Fibroblast of skin of right quadriceps (primary cell): ENCODE measurements at places on chromosomes 2 and 18.

DNA sequence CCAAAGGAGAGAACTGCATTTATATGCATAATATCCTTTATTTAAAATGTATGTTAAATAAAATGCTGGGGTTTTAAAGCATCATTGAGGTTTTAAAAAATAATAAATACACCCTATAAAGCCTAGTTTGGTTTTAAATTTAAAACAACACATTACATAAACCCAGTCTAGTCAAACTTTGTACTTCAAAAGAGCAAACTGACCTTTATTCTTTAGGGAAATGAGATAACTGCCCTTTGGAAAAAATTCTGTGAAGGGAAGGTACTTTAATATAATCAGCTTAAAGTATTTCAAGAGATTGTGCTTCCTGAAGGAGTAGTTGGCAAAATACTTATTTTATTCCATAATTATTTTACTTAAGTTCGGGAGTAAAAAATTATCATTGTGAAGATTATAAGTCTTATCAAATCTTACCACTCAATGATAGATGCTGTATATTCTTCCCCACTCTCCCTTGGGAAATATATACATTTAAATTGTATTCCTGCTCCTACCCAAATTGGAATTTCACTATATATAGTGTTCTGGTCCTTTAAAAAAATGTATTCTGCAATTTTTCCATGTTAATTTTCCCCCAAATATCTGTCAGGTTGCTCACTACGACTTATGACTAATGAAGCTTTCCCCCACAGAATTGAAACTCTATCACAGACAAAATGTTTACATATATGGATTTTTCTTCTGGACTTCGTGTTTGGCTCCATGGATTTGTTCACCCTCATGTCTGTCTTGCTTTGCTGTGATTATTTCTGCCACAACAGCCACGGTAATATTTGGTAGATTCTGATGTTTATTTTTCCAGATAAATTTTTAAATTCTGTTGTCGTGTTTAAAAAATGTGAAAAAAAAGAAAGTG, 42.1 kb downstream of the ZC3H6 start:
- peak; percentile 52 for DNase-seq

DNA sequence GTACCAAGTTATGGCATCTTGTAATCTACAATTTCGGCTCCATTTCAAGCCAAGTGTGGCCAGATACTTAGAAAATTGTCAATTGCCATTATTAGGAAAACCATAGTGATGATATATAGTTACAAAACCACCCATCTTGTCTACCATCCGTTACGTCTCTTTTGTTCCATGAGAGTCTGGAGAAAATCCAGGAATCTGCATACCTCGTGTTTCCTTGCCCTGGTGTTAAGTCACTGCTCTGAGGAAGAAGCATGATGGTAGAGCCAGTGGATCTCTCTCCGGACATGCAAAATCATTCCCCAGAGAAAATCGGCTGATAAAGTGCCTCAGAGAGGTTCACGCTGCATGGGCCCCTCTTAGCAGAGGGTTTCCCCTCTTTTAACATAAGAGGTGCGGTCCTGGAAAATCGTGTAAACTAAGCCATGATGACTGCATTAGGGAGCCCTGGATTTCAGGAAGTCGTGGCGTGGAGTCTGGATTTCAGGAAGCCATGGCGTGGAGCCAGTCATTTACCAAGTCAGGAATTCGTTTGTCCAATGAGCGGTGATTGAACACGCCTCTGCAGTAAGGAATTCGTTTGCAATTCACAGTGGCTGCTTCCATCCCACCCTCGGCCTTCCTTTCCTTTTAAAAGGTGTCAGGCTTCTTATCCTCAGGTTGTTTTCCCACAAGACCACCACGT, 158.5 kb upstream of the TPO start:
- DNase-seq: no peak

- DNase-seq: no peak
Observed at GRCh38 chr18:48913201-48913600, 37.6 kb downstream of the SMAD7 start.

GRCh38 chr2:223578846-223579245, 23.3 kb downstream of the SCG2 start:
- DNase-seq: no peak

DNA sequence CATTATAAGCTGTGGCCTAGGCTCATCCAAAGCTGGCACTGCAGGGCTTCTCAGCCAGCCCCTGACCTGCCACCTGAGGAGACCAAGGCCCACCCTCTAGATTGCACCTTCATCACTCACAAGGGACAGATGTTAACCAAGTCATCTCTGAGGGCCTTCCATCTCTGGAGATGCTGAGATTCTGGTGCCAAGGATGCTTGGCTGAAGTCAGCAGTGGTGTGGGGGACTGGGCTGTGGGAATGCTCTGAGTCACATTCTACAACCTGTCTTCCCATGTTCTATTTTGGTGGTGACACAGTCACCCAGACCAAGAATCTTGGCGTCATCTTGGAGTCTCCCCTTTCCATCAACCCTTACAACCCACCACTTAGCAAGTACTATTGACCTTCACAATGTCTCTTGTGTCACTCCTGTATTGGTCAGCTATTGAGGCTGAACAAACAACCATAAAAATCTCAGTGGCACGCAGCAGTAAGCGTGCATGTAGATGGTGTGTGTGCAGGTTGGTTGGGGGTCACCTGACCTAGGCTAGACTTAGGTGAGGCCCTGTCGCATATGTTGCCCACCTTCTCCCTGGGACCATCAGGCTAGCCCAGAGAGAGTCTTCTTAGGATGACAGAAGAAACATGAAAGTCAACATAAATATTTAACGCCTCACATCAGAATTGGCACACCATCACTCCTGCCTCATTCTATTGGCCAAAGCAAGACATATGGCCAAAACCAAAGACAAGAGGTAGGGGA, 135.0 kb downstream of the SMAD7 start:
- no peak for DNase-seq

DNA sequence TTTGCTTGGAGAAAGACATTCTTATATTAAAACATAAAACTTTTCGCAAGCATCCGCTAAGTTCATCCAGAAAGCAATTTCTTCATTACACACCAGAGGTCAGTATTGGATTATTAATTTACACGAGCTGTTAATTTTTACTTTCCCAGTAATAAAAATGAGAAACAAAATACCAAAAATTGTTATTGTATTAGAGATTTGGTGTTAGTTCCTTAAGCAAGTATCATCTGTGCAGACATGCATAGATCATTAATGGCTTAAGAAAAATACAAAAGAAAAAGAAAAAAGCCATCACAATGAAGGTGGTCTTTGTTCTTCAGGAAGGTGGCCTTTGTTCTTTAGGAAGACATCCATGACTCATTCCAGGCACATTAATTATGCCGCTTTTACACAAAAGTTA, 53.6 kb upstream of the HNMT start:
- DNase-seq: peak; percentile 17

DNA sequence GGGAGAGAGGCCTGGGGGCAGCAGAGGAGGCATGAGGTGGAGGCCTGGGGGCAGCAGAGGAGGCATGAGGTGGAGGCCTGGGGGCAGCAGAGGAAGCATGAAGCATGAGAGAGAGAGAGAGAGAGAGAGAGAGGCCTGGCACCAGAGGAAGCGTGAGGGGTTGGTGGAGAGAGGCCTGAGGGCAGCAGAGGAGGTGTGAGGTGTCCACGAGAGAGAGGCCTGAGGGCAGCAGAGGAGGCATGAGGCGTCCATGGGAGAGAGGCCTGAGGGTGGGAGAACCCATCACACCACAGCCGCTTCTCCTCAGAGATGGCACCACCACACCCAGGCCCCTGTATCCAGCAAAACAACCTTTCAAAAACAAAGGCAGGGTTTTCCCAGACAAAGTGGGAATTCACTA, 55.7 kb upstream of the KCNG2 start:
- DNase-seq: no peak

DNA sequence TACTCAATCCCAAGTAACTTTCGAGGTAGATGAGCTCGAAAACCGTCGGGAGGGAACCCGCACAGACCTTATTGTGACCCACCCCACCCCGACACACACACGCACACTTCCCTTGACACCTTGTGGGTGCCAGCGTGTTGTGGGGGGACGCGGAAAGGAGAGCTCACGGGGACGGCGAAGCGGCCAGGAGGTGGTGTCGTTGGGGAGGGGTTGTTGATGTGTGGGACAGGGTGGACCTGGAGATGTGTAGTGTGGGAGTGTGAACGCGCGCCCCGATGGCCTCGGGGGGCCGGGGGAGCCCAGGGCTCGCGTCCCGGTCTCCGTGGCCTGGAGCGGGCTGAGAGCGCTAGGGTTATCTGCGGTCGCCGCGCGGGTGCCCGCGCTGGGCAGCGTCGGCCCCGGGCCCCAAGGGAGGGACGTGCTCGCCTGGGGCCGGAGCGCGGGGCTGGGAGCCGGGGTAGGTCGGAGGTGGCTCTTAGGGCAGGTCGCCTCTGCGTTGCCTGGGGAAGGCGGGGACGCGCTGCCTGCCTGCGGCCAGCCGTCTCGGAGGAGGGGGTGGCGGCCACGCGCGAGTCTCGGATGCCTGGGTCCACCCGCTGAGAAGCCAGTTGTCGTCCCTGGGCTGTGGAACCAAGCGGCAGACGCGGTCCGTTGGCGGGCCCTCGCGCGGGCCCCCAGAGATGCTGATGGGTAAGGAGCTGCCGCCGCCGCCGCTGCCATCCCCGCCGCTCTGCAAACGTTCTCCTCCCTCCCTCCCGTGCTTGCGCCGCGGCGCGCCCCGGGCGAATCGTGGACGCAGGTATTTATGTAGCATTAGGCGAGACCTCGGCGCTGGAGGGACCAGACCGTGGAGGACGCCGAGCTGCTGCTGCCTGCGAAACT, 1.6 kb downstream of the KLHL29 start:
- DNase-seq: no peak

- DNase-seq: peak; percentile 47
Observed at GRCh38 chr2:197931661-197932312, 127.4 kb downstream of the PLCL1 start.

DNA sequence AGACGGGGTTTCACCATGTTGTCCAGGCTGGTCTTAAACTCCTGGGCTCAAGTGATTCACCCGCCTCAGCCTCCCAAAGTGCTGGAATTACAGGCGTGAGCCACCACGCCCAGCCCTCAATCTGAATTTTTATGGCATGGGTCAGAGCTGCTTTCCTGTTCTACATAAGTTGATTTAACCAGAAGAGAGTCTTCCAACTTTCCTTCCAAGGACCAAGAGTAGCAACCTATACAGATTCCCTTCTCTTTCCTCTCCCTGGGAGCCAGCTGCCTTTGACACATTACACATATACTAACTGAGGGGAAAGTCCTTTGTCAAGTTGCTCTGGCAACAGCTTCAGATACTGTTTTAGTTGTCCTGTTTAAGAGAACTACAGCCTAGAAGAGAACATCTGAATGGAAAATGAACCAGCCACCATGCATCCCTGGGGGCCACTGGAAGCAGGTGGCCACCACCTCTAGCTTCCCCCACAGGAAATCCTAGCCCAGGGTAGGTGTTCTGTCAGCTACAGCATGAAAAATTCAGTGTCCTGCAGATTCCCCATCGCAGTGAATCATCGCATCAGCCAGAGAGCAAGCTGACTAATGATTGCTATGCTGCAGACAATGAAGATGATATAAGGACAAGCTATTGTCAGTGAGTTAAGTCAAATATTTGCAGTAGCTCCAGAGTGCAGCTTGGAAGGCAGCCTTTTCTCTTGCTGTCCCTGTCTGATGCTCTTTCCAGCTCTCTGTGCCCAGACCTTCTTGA, 62.9 kb downstream of the POMC start:
- DNase-seq: peak; percentile 78

DNA sequence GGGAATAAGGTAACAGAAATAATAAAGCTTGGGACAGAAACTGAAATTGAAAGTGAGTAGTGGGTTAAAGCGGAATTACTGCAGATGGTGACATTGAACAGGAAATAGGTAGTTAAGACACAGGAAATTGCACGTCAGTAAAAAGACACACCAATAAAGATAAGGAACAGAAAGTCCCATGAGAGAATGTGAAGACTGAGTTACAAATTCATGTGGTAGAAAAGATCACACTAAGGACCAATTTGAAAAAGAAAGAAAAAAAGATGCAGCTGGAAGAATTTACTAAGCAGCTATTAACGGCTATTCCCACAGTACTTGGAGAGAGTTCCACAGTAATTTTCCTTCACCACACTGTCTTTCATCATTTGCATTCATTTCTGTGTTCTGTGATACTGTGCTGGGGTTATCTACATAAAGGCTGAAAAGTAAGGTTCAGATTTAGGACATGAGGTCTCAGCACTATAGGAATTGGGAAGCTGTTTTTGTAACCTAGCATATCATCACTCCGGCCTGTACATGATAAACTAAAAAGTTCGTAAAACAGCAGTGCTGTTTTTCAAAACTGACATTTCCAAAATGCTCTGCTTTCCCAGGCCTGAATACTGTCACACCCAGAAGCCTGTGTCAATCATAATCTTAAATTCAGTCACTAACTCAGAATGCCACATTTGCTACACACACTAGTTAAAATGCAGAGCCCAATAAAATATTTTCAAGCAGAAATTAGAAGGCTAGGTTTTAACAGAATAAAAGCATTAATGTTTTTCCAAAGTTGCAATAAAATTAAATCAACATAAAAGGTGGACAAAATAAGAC, 42.9 kb downstream of the SRBD1 start:
- peak; percentile 29 for DNase-seq

GRCh38 chr18:58337686-58338085, 291.2 kb downstream of the ALPK2 start:
- peak; percentile 76 for DNase-seq

- DNase-seq: no peak
Observed at GRCh38 chr2:10137053-10137843, 14.7 kb downstream of the RRM2 start.

DNA sequence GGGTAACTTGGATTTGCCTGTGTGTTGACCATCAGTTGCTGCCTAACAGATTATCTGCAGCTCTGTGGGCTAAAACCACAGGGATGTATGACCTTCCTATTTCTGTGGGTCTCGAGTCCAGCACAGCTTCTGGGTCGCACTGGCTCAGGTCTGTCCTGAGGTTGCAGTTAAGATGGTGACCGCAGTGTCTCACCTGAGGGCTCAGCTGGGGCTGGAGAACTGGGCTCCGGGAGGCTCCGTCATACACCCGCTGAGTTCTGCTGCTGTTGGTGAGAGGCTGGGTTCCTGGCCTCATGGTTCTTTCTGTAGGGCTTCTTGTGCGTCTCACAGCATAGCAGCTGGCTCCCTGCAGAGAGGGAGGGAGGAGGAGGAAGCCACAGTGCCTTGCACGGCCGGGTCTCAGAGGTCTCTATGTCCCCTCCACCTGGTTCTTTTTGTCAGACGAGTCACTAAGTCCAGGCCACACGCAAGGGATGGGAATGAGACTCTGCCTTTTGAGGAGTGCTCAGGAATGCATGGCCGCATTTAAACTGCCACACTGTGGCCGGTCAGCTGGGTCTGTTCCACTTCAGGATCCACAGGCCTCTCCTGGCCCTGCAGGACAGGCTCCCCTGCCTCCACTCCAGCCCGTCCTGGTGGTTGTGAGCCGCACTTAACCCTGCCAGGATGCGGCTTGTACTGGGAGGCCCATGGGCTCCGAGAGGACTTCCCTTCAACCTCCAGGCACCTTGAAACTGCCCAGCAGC, 67.2 kb downstream of the ADI1 start:
- DNase-seq: no peak
